ENCODE measurements at places on chromosomes 7 and 10.

- DNase-seq = no peak
Observed at GRCh38 chr7:147321504-147321903, 1204.9 kb downstream of the CNTNAP2 start.

DNA sequence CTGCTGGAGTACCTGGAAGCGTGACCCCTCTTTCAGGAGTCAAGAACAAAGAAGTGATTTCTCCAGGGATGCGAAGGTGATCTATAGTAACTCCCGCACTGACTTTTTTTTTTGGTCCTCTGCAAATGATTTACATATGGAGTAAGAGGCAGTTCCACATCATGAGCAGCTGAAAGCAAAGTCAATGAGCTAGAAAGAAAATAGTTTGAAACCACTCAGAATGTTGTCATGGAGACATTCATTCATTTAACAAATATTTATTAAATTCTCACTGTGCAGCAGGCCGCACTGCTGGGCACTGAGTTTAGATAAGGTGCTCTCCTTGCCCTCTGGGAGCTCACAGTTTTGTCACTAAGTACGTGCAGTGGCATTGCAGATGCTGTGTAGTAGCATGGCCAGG is 206.7 kb downstream of the CAMK1D start:
- no peak for DNase-seq

DNA sequence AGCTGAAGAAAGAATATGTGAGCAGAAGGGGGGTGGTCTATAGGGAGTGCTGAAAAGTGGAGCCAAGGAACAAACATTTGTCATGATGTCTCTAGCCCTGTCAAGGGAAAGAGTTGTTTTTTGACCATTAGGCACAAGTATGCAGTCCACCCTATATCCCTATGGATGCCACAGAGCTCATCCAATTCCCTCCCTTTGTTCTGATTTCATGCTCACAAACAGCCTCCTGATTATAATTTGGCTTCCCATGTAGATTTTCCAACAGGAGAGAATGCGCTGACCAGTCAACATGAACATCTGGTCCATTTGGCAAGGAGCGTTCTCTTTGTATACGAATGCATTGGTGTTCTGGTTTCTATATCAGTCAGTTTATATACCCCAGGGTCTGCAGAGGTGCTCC is 12.1 kb upstream of the CEP41 start:
- no peak for DNase-seq

DNA sequence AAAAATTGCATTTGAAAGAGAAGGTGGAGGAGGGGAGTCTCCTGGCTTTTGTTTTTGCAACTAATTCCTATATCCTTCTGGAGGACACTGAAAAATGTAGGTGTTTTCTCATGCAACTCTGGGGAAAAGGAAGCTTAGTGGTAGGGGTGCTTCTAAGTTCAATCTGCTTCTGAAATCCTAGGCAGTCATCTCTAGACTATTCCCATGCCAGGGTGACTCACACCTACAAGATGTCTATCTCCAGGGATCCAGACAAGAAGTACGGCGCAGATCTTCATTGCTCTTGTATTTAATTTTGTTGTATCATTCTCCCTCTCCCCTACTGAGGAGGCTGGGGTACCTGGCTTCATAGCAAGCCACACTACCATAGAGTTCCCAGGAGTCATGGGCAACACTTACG is 258.8 kb downstream of the PHF14 start:
- no peak for DNase-seq

- no peak for DNase-seq
Observed at GRCh38 chr10:52216852-52217251, 97.2 kb upstream of the DKK1 start.

DNA sequence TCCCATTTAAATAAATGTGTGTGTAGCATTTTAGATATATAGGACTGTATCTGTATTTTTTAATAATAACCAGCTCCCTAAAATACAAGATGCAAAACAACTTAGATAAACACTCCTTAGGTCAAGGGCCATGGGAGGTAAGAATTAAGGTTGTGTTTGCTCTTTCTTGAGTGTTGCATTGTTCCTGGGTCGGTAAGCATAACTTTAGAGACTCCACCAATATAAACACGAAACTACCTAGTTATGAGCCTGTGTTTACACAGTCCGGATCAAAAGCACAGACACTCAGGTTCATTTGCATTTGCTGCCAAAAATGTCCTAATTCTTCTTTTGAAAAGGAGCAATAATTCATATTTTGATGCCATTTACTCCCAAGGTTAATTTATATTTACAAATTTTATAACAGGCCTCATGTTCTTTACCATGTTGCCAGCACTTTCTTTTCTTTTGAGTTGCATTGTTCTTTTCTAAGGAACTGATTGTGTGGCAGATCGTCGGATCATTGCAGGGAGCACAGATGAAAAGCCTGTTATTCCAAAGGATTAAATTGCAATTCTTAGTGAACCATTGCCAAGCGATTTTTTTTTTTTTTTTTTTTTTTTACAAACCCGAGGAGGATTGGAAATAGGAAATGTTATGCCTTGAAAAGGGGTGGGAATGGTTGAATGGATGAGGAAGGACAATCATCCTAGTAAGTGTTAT is 45.8 kb upstream of the GLCCI1 start:
- DNase-seq = no peak

DNA sequence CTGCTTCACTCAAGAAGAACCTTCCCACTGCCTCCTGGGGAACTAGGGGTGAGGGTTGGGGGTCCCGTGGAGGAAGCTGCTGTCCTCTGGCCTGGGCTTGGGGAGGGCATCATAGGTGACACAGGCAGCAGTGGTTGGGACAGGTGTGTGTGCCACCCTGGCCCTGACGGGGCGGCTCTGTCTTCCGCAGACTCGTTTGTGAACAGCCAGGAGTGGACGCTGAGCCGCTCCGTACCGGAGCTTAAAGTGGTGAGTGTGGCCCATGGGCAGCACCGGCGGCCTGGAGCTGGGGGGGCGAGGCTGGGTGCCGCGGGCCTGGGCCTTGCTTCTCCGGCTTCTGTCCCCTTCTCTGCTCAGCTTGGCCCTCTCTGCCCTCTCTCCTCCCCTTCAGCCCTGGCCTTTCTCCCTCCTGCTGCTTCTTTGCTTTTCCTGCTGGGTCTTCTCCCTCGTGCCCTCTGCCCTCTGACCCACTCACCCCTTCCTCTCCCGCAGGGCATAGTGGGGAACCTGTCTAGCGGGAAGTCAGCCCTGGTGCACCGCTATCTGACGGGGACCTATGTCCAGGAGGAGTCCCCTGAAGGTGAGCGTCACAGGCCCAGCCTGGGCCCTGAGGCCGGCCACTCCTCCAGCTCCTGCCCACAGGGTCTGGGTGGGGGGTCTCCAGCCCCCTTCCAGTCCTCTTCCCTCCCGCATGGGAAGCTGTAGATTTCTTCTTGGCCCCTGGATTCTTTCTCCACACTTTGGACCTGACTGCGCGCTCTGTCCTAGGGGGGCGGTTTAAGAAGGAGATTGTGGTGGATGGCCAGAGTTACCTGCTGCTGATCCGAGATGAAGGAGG is 30.5 kb downstream of the AGAP3 start:
- no peak for DNase-seq

GRCh38 chr7:50315739-50316671 is 11.5 kb downstream of the IKZF1 start:
- no peak for DNase-seq

DNA sequence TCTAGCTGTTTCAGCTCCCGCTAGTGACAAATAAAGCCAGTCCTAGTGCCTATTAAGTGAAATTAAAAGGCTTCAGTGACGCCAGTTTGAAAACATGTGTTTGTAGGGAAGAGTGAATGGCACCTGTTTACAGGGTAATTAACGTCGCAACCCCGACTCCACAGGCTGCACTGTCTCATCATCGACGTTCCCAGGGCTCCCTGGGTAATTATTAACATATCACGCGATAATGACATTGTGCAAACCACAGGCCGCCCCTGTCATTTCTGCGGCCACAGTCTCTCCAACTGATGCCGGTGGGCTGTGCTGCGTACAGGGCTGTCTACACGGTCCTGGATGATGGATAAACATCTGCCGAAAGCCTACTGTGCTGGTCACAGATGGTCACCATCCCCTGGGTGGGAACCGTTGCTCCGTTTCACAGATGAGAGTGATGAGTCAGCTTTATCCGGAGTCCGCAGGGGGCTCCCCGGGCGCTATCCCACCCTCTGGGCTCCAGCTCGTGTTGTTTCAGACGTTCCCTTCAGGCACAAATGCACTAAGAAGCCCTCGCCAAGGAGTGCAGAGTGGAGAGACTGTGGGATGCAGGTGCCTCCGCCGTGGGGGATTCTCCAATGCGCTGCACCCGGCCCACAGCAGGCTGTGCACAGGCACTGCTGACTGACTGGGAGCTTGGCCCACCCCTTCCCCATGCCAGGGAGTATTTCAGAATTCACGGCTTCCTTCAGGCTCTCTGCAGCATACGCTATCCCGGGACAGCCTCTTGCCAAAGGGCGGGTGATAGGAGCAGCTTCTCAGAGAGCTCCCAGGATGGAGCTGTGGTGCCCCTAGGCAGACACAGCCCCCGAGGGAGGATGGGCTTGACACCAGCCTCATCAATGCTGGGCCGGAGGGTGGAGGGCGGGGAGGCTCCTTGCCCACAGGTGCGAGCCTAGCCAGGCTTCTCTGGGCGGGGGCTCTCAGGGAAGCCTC is 491.8 kb upstream of the FOXK1 start:
- DNase-seq = no peak

DNA sequence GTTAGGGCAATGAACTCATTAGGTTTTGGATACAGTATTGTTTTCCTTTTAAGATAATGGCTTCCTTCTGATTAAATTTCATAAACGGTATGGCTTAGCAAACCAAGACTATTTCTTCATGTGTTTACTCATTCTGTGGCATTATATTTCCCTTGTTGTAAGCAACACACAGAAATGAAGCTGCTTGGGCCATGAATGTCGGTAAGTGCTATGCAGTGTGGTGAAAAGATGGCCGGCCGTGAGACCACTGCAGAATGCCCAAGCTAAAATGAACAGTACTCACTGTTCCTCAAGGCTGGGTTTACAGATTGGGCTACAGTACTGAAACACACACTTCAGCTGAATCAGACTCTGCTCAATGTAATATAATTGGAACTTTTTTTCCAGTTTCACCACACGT is 8.1 kb downstream of the APBB1IP start:
- DNase-seq = no peak

- peak; percentile 49 for DNase-seq
Observed at GRCh38 chr7:74026903-74027682, 880 bp upstream of the ELN start.

DNA sequence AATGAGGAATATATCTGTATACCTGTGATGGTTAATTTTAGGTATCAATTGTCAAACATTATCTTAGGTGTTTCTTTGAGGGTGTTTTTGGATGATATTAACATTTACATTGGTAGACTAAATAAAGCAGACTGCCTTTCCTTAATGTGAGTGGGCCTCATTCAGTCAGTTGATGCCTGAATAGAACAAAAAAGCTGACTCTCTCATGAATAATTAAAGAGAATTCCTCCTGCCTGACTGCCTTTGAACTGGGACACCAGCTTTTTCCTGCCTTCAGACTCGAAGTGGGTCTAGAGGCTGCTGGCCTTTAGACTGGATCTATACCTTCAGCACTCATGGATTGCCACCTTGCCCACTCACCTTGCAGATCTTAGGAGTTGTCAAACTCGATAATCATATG is 117.9 kb upstream of the TMEM168 start:
- no peak for DNase-seq

DNA sequence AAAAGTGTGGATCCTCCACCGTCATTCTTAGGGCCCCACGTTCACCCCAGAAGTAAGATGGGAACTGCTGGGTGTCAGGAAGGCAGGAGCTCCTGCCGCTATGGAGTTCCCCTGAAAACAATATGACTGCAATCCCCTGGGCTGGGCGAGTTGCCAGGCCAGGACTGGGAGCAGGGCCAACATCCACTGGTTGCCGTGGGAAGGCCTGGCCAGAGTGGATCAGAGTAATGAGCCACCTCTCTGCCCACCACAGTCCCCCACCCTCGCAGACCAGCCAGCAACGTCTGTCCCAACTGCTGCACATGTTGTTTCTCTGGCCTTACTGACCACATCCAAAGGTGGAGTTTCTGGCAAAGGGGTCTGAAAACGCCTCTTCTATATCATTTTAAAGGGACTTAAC is 86.6 kb downstream of the STRA8 start:
- DNase-seq = no peak

GRCh38 chr10:63093227-63093626 is 39.9 kb upstream of the NRBF2 start:
- no peak for DNase-seq

DNA sequence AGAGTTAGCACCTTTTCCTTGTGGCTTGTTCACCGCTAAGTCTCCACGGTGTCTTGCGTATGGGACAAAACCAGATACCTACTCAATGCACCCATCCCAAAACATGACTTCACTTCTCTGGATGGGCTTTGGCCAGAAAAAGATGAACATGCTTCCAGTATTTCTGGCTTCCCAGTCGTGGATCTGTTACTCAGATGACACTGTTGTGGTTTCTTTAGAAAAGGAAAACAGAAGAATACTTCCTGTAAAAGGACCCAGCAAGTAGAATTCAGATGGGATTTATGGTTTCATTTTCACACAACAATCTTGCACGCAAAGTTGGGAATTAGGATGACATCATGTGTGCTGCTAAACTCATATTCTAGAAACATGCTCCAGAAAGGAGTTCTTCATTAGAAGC is 216.7 kb downstream of the ADAM12 start:
- DNase-seq = no peak

- DNase-seq = no peak
Observed at GRCh38 chr10:132951926-132952325, 9.6 kb upstream of the CFAP46 start.

DNA sequence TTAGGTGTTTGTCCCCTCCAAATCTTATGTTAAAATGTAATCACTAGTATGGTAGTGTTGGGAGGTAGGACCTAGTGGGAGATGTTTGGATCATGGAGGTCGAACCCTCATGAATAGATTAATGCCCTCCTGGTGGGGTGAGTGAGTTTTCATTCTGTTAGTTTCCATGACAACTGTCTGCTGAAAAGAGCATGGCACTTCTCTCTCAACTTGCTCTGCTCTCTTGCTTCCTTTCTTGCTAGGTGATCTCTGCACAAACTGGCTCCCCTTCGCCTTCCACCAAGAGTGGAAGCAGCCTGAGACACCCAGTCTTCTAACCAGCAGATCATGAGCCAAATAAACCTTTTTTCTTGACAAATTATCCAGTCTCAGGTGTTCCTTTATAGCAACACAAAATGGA is 853.9 kb downstream of the SORCS1 start:
- DNase-seq = no peak

GRCh38 chr10:44143556-44143955 is 241.3 kb downstream of the CXCL12 start:
- no peak for DNase-seq

DNA sequence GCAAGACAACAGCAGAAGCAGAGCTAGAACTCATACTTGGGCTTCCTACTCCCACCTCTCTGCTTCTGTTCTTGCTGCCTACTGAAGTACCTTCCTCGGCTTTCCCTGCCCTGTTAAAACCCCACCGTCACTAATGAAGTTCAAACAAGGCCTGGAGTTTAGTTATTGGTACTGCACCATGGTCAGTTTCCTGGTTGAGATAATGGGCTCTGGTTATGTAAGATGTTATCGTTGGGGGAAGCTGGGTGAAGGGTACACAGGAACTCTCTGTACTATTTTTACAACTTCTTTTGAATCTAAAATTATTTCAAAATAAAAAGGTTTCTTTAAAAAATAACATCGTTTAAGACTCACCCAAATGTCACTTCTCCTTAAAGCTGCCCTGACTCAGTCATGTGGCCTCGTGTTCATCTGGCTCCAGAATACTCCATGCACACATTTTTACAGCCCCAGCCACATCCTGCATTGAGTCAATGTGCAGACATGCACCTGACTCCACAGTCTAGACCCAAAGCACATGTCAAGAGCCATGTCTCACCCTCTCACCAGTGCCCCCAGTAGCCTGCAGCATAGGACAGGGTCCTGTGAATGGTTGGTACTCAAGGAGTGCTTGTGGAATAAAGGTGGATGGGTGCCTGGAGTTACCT is 36.9 kb upstream of the AQP1 start:
- no peak for DNase-seq

All from CD4-positive, alpha-beta T cell treated with Interleukin-1 beta for 1 hour (primary cell).